ENCODE measurements at places on chromosomes 4 and X.

GRCh38 chr4:32133141-32133540, 1413.0 kb downstream of the PCDH7 start:
- no peak for DNase-seq

DNA sequence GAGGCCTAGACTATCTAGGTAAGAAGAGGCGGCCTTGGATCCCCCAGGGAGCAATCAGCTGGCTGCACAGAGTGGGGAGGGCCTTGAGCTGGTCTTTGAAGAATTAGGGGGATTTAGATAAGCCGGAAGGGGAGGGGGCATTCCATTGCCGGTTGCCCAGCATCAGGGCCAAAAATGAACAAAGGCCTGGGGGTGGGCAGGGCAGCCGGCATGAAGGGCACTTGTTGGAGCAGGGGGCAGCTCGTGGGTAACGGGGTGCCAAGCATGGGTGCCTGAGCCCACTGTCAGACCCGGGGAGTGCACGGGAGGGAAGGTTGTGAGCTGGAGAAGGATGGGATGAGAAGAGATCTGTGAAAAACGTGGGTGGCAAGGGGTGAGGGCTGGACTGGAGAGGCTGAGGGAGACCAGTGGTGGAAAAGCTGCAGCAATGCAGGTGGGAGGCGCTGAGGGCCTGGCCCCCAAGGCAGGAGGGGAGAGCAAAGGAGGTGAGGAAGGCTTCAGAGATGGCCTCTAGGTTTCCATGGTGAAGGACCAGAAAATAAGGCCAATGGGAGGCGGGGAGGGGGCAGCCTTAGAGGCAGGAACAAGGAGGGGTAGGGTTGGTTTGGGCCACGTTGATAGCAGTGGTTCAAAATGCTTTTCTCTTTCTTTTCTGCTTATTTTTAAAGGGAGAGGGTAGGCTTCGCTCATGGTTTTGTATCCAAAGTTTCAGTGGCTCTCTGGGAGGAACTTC, 8.6 kb downstream of the KLF3 start:
- DNase-seq = no peak

DNA sequence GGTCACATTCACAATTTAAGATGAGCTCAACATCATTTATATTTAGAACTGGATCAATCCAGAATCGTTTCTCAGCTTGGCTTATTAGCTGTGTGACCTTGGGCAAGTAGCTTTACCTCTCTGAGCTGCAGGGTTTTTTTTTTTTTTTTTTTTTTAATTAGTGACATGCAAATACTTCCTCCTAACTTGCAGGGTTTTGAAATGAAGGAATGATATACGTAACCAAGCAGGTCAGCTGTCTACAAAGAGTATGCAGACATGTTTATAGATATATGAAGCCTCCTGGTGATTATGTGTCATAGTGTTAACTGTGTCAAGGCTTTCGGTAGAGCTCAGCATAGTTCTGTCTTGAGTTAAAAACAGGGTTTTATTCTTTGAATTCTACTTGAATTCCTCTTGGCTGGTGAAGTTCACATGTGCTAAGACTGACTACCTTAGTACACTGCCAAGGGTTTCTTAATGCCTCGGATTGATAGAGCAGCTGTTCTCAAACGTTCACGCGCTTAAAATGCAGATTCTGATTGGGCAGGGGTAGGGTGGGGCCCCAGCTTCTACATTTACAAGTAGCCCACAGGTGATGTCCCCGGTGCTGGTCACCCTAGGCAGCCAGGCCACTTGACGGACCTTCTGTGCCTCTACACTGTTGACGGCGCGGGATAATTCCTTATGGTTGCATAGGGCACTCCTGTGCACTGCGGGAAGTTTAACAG, 654 bp upstream of the STS start:
- peak; percentile 39 for DNase-seq

DNA sequence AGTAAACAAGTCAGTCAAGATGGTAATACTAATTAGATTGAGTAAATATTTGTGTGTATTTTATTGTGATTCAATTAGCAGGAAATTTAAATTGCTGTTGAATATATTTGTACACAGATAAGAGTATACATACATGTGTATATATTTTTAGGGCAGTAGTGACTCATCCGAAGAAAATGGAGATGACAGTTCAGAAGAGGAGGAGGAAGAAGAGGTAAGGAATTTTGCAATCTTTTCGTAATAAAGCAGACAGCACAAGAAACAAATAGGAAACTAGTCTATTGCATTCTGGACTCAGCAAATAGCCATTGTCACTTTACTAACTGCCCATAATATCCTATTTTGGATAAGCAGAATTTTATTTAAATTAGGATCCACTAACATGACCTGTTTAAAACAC, 6.6 kb downstream of the IBSP start:
- no peak for DNase-seq

GRCh38 chrX:47814851-47815250, 21.9 kb upstream of the ZNF81 start:
- DNase-seq = no peak

GRCh38 chrX:123959281-123960063, 2.0 kb upstream of the STAG2 start:
- peak; percentile 24 for DNase-seq

DNA sequence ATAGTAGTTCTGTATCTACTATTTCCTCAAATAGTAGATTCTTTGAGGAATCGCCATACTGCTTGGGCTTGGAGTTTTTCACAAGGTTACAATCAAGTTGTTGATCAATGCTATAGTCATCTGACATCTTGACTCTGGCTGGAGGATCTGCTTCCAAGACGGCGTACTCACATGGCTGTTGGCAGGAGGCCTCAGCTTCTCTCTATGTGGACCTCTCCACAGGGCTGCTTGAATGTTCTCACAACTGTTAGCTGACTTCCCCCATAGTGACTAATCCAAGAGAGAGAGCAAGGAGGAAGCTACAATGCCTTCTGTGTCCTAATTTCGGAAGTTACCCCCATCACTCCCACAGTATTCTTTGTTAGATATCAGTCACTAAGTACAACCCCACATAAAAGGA, 10.3 kb downstream of the EGFL6 start:
- DNase-seq = no peak

DNA sequence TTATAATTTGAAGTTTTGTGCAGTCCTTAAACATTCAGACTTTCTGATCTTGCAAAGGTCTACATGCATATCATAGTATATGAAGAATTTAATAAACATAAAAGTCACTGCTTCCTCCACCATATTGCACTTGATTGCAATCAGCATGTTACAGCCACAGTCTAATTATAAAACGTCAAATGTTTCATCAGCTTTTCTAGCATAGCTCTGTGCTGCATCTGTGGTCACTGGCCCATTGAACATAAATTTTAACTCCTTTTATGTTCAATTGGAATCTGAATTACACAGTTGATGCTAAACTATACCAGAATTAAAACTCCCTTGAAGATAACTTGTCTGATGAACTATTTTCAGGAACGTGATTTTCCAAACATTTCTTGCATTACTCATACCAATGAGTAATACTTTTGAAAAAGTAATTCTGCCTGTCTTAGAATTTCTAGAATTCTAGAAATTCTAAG, 329.1 kb downstream of the GALNTL6 start:
- no peak for DNase-seq

DNA sequence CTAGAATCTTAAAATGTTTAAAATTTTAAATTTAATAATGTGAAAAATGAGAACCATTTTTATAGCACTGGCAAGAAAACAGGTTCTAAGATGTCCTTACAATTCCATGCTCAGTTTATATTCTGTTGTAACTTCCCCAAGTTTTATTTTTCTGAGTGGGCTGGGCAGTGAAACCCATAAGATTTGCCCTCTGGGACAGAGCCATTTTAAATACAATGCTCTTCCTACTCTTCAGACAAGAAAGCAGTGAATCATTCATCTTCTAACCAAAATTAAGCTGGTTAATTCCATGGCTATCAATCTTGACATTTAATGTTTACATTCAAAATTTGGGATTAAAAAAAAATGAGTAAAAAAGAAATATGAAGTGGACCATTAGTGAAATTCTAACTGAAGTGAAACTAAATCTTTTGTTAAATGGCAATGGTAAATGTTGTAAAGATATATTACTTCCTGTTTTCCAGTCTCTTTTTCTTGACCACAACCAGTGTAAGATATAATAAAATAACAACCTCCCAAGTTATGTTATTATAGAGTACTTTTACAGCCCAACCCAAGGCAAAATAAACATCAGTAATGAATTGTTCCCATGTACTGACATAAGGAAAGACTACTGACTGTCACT, 37.2 kb upstream of the PTPN13 start:
- no peak for DNase-seq

DNA sequence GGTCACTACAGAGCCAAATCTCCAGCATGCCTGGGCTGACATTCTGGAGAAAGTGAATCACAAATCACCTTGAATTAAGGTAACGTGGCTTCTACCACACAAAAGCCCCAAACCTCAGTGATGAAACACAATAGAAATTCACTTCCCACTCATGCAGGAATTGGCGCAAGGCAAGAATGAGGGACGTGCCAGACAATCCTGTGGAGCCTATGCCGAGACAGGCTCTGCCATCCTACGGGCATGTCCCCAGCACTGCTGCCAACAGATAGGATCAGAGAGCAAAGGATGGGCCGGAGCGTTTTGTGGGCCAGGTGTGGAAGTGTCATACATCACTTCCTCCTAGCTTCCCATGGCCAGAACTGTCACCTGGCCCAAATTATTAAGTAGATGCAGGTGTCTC, 118.0 kb downstream of the IRF2 start:
- no peak for DNase-seq

- DNase-seq = no peak
Observed at GRCh38 chr4:87241336-87241735, 20.9 kb upstream of the KLHL8 start.

DNA sequence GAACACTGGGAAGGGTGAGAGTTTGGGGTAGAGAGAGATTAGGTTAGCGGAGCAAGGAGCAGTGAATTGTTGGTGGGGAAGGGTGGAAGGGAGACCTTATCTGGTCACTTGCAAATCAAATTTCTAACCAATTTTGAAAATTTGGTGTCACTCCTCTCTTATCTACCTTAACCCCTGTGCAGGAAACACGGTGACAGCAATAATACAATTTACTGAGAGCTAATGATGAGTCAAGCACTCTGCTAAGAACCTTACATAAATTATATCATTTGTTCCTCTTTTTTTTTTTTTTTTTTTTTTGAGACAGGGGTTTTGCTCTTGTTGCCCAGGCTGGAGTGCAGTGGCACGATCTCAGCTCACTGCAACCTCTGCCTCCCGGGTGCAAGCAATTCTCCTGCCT, 116.4 kb downstream of the C4orf51 start:
- no peak for DNase-seq

GRCh38 chr4:59987289-59987688, 1212.8 kb upstream of the ADGRL3 start:
- DNase-seq = no peak

DNA sequence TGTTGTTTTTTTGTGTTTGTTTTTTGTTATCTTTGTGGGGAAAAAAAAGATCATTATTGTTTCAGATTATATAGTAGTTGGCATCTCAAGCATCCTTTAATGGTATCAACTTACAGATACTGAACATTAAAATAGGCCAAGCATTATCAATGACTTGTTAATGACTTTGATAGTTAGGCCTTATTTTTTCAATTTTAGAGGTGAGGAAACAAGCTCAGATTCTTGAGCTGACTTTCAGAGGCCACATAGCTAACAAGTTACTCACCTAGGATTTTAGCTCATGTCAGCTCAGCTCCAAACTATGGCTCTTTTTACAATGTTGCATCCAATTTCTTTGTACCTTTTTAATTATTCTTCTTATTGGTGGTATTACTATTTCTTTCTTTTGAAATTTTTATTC, 471 bp upstream of the PLAC8 start:
- DNase-seq = peak; percentile 53

- no peak for DNase-seq
Observed at GRCh38 chr4:77197831-77198230, 40.8 kb downstream of the CCNG2 start.

- no peak for DNase-seq
Observed at GRCh38 chrX:19718642-19719041, 168.8 kb downstream of the SH3KBP1 start.

- DNase-seq = no peak
Observed at GRCh38 chr4:8208565-8208964, 9.5 kb downstream of the SH3TC1 start.

- no peak for DNase-seq
Observed at GRCh38 chr4:5118091-5118786, 67.0 kb downstream of the STK32B start.

DNA sequence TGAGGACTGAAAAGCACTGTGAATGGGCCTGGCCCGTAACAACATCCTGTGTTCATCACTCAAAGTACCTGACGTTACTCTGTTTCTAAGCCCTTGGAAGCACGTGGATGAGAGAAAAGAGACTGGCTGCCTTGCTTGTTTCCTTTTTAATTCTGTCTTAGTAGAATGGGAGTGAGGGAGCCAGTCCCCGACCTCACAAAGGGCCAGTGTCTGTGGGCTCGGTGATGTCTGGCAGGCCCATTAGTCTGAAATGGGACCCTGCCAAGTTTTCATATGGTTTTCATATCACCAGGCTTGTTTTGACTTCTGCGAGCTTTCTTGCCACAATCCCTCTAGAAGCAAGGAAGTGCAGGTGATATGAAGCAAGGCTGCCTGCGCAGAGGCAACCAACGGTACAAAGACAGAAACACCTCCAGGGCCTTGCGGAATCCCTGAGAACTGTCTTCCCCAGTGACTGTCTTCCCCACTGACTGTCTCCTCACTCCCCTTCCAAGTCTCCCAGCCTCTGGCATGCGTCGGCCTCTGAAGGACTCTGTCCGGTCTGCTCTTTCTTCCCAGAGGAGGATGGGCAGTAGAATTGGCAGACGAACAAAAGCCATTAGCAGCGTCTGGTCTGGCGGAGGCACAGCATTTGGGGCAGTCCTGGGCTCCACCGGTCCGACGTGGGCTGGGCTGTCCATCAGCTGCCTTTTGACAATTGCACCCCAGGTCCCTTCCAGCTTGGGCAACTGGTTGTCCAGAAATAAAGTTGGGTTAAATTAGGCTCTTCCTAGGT, 20.2 kb upstream of the RASL11B start:
- DNase-seq = no peak

- peak; percentile 72 for DNase-seq
Observed at GRCh38 chrX:124555036-124555595, 208.8 kb downstream of the SH2D1A start.
